ENCODE measurements at places on chromosomes 1 and 21. TPM values are rescaled to one million over a fixed set of nuclear protein-coding genes. Genes with fewer than 3 reads are reported as not detected.

Gene CA6
- not detected for total RNA-seq

- H3K4me3 ChIP-seq: no peak overlapping the region
- no peaks in the 10 kb centered on the region for H3K4me1 ChIP-seq
- no peaks in the 10 kb centered on the region for H3K27me3 ChIP-seq
- no peak overlapping the region for H3K27ac ChIP-seq
- peaks cover 79% of the 10 kb centered on the region for H3K36me3 ChIP-seq
Observed at GRCh38 chr1:9737057-9737456, 85.5 kb downstream of the PIK3CD start.

Gene RGS7
- total RNA-seq: not detected

Gene MNDA
- not detected for total RNA-seq

All from SJCRH30 (cell line).